ENCODE measurements at places on chromosomes 5 and 9.

DNA sequence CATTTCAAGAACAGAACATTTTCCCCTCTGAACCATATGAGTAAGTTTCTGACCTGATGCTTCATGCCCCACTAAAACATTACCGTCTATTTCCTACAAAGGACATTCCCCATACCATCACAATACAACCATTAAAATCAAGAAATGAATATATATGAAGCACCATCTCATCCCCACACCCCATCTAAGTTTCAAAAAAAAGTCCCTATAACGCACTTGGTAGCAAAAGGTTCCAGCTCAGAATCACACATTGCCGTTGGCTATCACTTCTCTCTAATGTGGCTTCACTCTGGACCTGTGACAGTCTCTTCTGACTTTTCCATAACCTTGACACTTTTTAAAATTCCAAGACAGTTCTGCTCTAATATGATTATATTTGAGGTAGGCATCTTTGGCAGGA lies 5.9 kb downstream of the EMB start:
- DNase-seq: no peak

- DNase-seq: no peak
Measured at GRCh38 chr5:170466988-170467707, 36.7 kb upstream of the KCNIP1 start.

DNA sequence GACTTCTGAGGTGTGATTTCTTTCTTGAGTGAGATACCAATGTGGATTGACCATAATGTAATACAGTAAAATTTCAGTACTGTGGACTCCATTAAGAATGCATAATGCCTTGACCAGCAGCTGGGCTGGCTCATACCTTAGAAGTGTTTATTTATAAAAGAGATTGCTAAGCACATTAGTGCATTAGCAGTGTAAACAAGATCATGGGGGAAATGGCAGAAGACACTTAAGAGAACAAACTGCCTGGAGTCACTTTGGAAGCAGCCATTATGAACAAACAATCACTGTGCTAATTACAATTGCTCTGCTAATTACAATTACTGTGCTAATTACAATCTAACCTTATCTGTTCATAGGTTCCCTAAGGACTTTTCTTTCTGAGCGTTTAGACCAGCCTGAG lies 104.2 kb downstream of the TRIM32 start:
- no peak for DNase-seq

GRCh38 chr9:100396769-100397168 lies 30.2 kb upstream of the MSANTD3 start:
- DNase-seq: no peak

- no peak for DNase-seq
Measured at GRCh38 chr5:56681346-56681745, 134.0 kb upstream of the MAP3K1 start.

- DNase-seq: no peak
Measured at GRCh38 chr9:111965566-111966019, 69.0 kb downstream of the UGCG start.

GRCh38 chr5:171749365-171749764 lies 36.3 kb upstream of the SMIM23 start:
- DNase-seq: no peak

DNA sequence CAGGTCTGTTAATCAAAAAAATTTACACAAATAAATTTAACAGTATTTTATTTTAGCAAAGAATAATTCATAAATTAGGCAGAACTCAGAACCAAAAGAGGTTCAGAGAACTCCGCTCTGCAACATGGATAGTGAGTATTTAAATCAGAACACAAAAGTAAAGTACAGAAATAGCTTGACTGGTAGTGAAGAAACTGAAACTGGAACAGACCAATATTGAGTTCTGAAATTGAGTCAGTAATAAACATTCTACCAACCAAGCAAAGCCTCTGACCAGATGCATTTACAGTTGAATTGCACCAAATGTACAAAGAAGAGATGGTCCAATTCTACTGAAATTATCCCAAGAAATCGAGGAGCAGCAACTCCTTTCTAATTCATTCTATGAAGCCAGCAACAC lies 1542.8 kb downstream of the EFNA5 start:
- DNase-seq: no peak

DNA sequence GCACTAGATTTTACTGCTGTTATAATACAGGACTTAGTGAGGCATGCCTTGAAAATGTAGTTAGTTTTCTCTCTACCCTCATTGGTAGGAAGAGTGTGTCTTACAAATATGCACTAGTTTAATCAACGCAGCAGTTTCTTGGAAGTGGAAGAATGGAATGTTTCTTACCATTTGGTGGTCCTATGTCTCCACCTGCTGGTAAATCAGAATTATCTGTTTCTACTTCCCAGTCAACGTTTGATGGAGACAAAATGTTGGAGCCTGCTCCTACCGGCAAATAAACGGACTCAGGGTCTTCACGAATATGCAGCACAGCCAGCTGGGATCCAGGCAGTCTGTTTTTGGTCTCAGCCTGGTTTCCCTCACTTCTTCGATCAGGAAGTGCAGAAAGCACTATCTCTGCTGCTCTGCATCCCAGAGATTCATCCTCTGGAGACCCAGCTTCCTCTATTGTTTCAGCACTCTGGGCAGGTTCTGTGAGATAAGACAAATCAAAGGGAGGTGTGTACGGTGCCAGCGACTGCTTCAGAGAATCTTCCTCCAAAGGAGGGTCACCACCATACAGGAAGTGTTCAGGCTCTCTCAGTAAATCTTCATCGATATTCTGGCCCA lies 59.5 kb upstream of the PCA3 start:
- DNase-seq: no peak

- DNase-seq: no peak
Measured at GRCh38 chr9:36842560-36843530, 191.2 kb downstream of the PAX5 start.

GRCh38 chr9:87662808-87663528 lies 63.0 kb upstream of the CTSL start:
- no peak for DNase-seq

DNA sequence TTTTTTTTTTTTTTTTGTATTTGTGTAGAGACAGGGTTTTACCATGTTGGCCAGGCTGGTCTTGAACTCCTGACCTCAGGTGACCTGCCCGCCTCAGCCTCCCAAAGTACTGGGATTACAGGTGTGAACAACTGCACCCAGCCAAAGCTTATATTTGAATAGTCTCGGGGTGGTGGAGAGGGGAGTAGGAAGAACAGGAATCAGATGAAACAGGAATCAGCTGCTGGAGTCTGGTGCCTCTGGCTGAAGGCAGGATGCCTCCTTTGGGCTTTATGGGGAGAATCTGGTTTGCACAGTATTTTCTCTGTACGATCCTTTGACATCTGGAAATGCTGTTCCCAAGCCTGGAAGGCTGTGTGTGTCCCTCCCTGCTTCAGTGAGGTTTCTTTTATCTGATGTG lies 10.9 kb downstream of the C5orf52 start:
- no peak for DNase-seq

DNA sequence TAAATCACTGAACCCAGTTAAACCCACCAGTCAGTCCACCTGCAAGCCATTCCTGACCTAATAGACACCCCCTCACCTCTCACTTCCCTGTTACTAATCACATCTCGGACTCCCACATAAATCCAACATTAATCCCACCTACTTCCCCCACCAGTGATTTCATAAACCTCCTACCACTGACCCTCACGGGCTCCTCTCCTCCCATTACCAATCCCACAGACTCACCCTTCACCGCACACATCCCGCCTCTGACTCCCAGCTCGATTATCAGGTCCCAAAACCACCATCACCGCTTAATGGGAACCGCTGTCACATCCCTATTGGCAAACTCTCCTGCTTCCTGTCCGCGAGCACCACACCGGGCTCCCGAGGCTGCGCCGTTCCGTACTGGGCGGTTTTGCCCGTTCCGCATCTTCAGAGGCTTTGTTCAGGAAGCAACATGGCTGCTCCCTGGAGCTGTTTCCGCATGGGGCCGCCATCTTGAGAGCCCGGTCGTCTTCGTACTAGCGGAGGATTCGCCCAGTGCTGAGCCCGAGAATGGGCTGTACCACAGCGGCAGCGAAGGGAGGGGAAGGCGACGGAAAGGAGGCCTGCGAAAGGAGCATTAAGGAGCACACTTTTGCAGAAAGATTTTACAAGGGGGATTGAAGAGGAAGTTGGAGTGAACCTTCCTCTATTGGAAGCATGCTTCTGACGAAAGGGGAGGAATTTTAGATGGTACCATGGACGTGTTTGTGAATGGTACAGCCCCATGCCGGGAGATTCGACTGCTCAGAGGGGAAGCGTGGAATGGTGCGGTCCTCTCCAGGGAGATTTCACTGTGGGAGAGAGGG lies at the start of gene ZNF300:
TSS of gene ZNF300 (minus strand) at position 502 of the 833 bp plus-strand sequence. CDS start 1,825 bp downstream, outside the sequence.
- peak; percentile 54 for DNase-seq

DNA sequence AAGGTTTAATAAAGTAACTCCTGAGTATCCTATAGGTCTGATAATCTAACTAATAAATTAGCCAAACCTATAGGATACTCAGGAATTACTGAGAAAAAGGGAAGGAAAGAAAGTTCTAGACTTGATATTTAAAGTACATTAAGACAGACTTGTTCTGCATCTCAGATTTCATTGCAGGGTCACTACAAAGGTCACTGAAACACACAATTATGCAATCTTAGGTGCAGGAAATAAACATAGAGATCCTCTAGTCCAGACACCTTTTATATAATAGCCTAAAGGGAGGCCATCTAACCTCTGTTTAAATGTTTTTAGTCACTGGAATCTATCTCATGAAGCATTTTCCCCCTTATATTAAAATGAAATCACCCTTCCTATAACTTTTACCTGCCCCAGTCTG lies 1215.7 kb downstream of the MAT2B start:
- no peak for DNase-seq

- DNase-seq: no peak
Measured at GRCh38 chr9:34572092-34572491, 17.4 kb downstream of the CNTFR start.

- no peak for DNase-seq
Measured at GRCh38 chr9:30775236-30775635, 1609.2 kb upstream of the ACO1 start.

DNA sequence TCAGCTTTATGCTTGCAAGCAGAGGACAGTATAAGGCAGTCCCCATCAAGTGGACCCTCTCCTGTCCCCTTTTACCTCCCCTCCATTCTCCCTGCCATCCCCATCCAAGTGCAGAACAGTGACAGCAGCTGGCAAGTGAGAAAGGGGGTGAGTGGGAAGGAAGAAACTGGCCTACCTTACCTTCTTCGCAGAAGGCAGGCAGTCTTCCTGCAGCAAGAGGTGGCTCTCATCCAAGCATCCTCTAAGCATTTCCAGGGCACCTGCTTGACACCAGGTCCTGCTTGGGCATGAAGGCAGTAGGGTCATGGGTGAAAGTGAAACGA lies 77.3 kb upstream of the SH3PXD2B start:
- DNase-seq: no peak

- no peak for DNase-seq
Measured at GRCh38 chr9:128470560-128470959, 14.8 kb downstream of the ODF2 start.

DNA sequence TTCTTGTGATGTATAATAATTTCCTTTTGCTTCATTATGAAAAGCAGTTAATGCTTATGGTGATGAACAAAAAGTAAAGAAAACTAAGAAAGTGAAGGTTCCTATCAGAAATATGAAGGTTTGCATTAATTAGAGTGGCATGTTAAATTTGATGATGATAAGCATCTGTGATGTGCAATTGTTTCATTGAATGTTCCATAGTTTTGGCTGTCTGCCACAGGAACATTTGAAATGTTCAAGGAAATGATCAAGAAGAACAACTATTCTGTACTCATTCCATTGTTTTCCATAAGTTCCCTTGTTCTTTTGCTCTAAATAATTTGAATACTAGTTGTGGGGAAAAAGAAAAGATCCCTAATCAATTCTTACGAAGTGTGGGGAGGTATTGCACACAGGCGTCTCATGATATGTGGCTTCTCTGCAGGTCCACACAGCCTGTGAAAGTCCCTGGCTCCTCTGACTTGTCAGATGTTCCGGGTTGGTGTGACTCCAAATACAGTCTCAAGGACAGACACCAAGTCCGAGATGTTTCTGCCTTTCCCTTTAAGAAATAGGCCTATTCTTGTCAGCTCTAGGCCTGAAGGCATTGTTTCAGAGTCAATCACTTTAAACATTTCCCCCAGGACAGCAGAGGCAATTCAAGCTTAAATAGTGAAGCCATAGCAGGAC lies 152.6 kb upstream of the MAST4 start:
- DNase-seq: no peak

GRCh38 chr5:111115229-111115628 lies 23.1 kb downstream of the WDR36 start:
- DNase-seq: no peak

DNA sequence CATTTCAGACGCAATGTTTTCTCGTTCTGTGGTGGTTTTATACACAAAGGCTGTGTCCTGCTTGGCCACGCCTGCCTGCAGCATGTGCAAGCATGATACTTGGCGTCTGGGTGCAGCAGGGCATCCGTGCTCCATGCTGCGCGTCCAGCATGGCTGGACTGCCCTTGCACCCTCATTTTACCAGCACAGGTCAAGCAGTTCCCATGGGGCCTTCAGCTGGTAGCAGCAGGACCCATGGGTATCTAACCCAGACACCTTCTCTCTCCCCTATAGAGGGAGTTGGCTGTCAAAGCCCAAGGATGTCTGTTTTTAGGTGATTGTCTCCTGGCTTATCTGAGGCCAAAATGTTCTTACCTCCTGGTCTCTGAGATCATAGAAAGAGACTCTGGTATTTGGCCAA lies 158.3 kb upstream of the PITX1 start:
- no peak for DNase-seq

DNA sequence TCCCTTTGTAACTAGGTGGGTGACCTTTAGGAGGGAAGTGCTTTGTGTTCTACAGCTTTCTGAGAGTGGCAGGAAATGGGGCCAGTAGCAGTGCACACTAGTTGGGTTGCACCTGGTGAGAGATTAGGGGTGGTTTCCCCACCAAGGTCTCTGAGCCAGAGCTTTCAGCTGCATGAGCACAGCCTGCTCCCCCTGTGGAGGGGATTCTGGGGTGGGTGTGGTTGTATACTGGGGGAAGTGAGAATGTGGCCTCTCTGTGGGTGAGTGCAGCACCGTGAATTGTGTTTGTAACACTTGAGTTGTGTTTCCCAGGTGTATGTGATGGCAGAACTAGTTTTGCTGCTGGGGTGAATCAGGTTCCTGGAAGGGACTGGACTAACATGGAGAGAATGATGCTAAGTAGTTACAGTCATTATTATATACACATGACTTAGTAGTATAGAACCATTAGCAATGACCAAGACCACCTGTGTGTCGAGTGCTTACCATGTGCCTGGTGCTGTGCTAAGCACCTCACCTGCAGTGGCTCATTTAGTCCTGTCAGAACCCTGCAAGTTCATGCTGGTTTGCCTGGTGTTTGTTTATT lies 11.8 kb upstream of the CXXC5 start:
- peak; percentile 55 for DNase-seq

All from activated CD8-positive, alpha-beta memory T cell treated with anti-CD3 and anti-CD28 coated beads, Interleukin-2, amount 50 U/mL, for 4 hours (primary cell).